ENCODE measurements at places on chromosomes 11 and 22.

GRCh38 chr11:115384236-115384635 is 120.0 kb downstream of the CADM1 start:
- DNase-seq: peak; percentile 28

DNA sequence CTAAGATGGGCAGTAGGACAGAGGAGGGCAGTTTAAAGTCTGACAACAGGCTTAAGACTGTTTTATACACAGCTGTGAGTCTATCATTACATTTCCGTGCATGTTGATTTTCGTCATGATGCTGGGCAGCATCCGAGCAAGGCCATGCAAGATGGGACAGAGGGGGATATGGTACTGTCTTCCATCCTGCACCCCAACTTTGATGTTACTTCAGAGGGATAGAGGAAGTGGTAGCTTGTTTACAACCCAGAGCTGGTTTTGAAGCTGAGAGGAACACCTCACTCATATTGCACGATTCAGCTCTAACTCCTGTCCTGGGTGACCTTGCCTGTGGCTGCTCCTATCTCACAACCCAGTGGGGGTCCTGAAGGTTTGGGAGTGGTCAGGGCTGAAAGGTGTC is 3.0 kb upstream of the SORL1 start:
- DNase-seq: no peak

- no peak for DNase-seq
Measured at GRCh38 chr11:109553284-109553683, 131.3 kb downstream of the C11orf87 start.

- no peak for DNase-seq
Measured at GRCh38 chr11:128424271-128424711, 163.1 kb downstream of the ETS1 start.

DNA sequence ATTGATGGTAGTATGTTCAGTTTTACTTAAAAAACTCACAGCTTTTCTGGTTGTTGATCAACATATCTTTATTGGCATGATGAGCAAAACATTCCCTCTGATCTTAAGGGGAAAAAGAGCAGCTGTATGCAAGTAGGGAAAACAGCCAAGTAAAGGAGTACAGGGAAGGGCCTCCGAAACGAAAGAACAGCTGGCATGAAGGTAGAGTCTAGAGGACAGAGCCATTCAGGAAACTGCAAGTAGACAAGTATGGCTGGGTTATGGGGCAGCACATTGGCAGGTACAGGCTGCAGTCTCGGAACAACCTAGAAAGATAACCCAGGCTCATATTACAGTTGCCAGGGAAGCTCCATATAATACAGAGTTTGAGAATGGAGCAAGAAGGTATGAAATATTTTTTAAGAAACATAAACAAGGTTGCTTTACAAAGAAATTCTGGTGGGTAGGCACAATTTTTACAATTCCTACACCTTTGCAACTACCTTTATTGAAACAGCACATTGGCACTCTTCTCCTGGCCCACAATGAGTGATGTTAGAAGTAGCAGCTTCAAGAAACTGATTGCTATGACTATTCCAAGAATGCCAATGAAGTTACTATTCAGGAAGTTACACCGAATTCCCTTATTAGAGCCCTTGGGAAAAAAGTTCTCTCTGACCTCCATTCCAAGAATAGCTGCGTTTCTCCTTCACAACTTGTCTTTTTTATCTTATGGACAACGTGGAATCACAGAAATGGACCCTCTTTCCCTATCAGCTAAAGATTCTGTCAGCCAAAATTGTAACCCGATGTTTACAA is 45.2 kb downstream of the LGR4 start:
- DNase-seq: peak; percentile 47
